ENCODE measurements at places on chromosomes 16 and 17.

GRCh38 chr17:74024871-74025531, 178.5 kb upstream of the RPL38 start:
- DNase-seq = no peak

DNA sequence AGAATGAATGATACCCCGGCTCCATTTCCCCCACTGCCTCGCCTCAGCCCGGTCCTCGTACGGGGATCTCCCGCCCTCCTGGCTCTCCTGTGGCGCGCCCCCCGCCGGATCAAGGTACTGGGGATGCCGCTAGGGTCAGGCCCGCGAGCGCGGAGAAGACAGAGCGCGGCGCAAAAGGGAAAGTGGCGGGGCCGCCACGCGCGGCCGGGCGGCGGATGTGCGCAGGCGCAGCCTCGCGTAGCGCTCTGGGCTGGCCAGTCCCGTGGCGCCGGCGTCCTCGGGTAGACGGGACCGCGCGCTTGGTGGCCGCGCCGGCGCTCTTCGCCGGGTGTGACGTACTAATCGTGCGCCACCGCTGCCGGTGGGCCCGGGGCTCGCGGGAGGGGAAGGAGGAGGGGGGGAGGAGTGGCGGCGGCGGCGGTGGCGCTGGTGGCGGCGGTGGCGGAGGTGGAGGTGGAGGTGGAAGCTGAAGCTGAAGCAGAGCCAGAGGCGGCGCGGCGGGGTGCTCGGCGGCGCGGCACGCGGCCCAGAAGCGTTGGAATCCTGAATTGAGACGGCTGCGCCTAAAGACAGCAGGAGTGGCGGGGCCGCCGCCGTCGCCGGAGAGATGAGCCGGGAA, at the start of gene SENP3:
Gene SENP3 (plus strand): TSS at position 331 of the 619 bp plus-strand sequence. CDS start 1,158 bp downstream, outside the sequence.
- peak; percentile 98 for DNase-seq

DNA sequence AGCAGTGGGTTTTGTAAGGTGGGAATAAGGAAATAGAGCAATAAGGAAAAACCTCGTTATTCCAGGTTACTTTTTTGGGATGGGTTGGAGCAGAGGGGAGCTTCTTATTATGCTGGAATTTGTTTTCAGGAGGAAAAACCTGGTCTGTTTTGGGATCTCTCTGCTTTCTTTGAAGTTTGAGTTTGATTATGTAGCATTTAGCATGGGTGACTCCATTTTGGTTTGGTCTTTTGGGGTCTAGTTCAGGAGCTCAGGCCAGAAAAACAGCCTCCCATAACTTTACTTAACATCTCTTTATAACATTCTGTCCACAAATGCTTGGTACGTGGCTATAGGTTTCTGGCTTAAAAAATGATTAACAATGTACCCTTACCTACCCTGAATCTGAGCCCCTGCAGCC, 8.5 kb upstream of the ZG16 start:
- DNase-seq = no peak

- no peak for DNase-seq
Observed at GRCh38 chr16:12529582-12529981, 274.1 kb downstream of the CPPED1 start.

- no peak for DNase-seq
Observed at GRCh38 chr16:85984231-85984880, 85.4 kb downstream of the IRF8 start.

DNA sequence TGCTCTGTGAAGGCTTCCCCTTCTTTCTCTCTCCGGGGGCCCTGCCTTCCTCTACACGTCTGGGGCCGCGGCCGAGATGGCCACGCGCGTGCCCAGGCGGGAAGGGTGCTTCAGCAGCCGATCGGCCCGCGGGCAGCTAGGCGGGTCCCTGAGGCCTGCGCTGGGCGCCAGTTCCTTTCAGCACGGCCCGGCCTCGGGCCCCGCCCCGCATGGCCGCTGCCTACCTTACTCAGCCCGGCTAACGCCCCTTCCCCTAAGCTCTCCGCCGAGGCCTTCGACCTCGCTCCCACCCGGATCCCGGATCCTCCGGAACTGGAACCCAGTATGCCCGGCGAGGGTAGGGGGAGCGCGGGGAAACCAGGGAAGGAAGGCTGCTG, 335 bp downstream of the TMEM11 start:
- DNase-seq = no peak

DNA sequence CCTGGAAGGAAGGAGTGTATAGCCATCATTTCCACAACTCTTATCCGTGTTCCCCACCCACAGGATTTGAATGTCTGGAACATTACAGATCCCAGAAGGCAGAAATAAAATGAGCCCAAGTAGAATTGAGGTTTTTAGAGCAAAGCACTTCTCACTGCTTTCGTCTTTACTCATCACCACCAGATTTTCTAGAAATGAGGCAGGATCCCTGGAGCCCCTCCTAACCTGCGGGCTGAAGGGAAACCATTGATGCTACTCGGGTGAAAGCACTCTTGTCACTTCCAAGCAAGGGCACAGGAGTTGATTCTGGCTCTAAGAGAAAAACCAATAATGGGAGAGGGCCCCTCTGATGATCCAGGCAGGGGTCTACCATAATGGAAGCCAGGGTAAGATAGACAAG, 2.8 kb upstream of the ALDOC start:
- peak; percentile 48 for DNase-seq

DNA sequence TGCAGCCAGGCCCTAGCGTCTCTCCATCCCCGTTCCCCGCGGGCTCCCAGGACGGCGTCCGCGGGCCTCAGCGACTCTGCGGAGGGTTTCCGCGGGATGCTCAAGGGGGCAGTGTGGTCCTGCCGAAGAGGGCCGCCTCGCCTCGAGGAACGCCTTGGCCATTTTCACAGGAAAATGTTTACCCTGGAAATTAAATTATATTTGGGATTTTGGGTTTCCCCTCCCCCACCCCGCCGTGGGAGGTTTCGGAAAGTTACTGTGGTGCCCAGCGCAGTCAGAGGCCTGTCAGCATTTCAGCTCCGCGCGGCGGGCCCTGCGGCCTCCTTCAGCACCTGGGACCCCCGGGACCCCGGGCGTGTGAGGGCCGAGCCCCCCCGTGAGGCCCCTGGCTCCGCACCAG, 94.5 kb downstream of the PCTP start:
- peak; percentile 42 for DNase-seq

DNA sequence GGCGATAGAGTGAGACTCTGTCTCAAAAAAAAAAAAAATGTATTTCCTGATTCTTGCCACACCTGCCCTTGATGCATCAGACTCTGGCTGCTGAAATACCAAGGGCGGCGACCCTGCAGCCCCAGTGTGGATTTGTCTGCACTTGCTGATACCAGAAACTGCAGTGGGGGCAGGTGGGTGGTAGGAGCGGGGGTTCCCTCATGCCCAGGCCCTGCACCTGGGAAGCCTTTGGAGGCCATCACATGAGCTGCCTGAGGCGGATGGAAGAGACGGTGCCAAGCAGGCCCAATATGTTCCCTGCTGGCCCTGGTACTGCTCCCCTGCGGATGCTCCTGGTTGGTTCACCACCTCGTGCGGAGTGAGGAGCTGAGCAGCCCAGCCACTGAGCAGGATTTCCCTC, 50.6 kb downstream of the MARF1 start:
- no peak for DNase-seq

GRCh38 chr17:20823905-20824304, 218.9 kb downstream of the USP22 start:
- DNase-seq = no peak

- no peak for DNase-seq
Observed at GRCh38 chr16:58948244-58948643, 214.1 kb upstream of the GOT2 start.

GRCh38 chr17:55642741-55643140, 79.9 kb downstream of the TMEM100 start:
- no peak for DNase-seq

DNA sequence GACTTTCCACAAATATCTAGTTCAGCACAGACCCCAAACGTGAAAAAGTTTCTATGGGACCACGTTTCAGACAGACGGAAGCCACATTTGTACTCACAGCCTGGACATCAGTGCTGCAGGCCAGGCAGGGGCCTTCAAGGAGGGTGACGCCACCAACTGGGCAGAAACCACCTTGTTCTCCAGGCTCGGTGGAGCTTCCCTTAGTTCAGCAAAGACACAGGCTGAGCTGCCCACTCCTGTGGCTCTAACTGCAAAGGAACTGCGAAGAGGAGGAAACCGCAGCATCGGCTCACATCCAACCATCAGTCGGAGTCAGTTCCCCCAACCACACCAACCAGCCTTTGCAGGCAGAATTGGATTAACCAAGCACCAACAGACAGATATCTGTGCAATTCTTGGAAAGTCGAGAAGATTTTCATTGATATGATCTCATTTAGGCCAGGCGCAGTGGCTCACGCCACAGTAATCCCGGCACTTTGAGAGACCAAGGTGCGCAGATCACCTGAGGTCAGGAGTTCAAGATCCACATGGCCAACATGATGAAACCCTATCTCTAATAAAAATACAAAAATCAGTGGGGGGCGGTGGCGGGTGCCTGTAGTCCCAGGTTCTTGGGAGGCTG, 73.3 kb upstream of the CNEP1R1 start:
- no peak for DNase-seq

- no peak for DNase-seq
Observed at GRCh38 chr17:82106688-82107305, 8.8 kb upstream of the FASN start.

DNA sequence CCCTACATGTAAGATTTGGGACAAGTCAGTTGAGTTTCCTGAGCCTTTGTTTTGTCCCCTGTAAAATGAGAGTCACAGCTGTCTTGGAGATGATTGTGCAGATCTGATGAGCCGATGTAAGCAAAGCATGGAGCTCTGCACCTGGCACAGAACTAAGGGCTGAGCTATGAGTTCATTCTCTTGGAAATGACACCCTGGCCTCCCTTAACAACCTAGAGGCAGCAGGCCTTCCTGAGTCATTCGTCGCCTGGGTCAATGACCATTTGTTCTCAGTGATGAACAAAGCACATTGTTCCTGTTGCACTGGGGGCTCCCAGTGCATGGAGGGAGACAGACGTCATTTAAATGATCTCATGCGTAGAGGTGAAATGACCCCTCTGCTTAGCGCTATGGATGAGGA, 62.8 kb upstream of the GCSH start:
- DNase-seq = no peak

- DNase-seq = peak; percentile 66
Observed at GRCh38 chr16:57720142-57720575, 15.4 kb upstream of the KATNB1 start.

GRCh38 chr16:28187595-28188004, 24.2 kb downstream of the XPO6 start:
- peak; percentile 40 for DNase-seq

DNA sequence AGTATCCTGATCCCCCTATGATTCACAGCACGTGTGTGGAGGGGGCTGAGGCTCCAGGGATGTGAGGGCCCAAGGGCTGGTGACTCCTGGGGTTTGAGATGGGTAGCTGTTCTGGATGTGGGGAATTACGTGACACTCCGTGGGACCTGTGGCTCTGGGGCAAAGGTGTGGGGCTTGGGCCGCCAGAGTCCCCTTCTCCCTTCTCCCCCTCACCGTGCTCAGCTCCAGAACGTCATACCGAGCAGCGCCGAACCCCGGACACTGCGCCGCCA, 7.2 kb downstream of the PLEKHH3 start:
- no peak for DNase-seq

DNA sequence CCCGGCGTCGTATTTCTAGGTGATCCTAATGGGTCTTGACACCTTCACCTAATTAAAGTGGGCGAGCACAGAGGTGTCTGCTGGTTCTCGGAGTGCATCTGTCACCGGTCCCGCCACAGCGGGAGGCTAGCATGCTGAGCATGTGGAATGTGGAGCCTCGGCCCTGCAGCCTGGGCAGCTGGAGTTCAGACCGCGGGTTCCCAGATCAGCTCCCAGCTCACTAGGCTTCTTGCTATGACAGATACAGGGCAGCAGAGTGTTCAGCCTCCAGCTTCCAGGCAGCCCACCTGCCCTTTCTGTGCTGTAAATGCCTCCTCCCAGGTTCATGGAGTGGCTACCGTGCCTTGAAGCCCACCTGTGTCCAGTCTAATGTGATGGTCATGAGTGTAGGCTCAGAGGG, 166.7 kb downstream of the CPPED1 start:
- DNase-seq = no peak

DNA sequence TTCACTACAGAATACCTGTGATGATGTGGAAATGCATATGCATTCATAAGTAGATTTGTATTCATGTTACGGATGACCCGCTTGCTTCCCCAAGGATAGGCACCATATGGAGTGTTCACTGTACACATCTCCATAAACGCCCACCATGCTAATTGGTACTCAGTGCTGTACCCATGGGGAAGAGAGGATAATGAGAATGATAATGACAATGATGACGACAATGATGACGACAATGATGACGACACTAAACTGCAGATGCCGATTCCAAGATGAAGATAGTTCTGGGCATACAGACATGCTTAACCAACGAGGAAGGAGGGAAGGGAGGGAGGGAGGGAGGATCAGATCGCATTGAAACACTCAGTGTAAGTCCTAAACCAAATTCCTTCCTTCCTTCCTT, 26.5 kb upstream of the ZFHX3 start:
- DNase-seq = no peak

GRCh38 chr16:79036541-79036940, 564.0 kb downstream of the MAF start:
- DNase-seq = no peak

GRCh38 chr17:77404812-77405581, 264.2 kb downstream of the SEC14L1 start:
- peak; percentile 92 for DNase-seq

- peak; percentile 81 for DNase-seq
Observed at GRCh38 chr16:67158637-67159600, 790 bp downstream of the TRADD start.

DNA sequence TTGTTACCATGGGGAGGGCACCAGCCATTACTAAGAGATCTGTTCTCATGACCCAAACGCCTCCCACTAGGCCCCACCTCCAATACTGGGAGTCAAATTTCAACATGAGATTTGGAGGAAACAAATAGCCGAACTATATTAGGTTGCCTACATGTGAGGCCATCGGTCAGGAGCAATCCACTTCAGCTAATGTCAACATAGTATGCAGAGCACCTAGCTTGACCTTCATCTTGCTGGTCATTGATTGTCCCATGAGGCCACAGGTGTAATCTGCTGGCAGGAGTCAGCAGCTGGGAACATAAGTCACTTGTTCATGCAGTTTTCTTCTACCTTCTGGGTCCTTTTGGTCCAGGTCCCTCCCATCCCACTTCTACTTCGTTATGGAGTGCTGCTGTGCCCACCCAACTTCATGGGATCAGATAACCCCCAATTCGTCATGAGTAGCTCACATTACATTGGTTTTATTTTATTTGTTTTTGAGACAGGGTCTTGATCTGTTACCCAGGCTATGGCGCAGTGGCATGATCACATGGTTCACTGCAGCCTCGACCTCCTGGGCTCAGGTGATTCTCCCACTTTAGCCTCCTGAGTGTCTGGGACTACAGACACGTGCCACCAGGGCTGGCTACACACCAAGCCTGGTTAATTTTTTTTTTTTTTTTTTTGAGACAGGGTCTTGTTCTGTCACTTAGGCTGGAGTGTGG, 5.9 kb upstream of the KPNA2 start:
- no peak for DNase-seq

DNA sequence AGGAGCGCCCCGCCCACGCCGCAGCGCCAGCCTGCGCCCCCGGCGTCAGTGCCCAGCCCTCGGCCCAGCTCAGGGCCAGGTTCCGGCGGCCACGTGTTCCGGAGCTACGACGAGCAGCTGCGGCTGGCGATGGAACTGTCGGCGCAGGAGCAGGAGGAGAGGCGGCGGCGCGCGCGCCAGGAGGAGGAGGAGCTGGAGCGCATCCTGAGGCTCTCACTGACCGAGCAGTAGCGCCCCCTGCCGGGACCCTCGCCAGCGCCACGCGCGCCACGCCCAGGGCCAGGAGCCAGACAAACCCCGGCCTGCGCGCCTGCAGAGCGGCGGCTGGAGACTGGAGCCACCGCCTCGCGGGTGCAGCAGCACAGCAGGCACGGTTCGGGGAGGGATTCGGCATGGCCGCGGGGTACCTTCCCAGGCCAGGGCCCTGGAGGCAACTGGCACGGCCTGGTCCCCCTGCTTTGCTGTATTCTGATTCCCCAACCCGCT, 9.3 kb downstream of the CORO6 start:
- DNase-seq = peak; percentile 85
